ENCODE measurements at places on chromosomes 3 and 15.
A peak's percentile ranks its signal among the peaks of the same experiment; 100 is the strongest.

GRCh38 chr3:129346695-129347457 is 68.2 kb downstream of the HMCES start:
- no peak for DNase-seq

DNA sequence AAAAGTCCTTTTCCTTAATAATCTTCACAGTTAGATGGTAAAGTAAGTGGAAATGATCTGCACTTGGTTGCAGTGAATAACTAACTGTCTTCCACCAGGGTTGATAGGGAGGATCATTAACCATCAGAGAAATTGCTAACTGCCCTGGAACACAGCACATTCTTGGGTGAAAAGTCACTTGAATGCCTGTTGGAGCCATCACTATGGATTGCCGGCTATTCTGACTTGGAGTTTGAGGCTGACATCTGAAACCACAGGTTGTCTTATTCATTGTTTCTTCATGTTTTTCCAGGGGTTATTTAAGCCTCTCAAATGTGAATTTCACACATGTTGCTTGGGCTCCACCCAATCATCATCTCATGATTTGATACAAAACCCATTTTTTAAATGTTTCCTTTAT is 901.4 kb downstream of the MCTP2 start:
- DNase-seq = no peak

GRCh38 chr3:118973050-118973449 is 61.6 kb downstream of the IGSF11 start:
- DNase-seq = no peak

DNA sequence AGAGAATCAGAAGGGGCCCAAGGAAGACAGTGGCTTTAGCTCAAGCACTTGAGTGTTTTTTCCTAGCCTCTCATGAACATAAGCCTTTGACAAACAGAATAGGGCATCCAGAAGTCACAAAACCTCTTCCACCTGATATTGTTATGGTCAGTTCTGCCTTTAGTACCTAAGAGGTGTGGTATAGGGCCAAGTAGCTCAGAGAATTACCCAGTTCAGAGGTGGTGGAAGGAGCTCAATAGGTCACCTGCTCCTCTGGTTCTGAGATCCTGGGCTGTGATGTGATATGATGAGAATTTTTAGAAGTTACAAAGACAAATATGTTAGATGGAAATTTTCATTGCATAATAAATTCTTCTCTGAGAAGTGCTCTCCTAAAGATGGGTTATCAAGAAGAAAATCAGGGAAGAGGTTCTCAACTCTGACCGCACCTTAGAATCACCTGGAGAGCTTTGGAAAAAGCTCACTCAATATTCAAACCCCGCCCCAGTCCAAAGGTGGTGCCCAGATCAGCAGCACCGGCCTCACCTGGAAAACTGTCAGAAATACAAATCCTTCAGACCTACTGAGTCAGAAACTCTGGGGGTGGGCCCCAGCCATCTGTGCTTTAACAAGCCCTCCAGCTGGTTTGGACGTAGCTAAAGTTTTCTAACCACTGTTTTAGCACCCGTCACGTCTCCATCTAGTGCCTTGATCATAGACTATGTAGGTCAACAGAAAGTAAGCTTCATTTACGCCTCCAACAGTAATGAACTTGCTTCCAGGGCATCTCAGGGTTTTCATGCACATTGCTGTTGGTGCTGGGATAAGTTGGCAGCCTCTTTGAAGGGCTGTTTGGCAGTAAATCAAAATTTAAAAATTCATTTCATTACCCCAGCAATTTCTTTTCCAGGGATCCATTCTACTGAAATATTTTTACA is 101.3 kb downstream of the MYH15 start:
- no peak for DNase-seq

- peak; percentile 67 for DNase-seq
These were observed 993 bp upstream of the SIAH2 start for GRCh38 chr3:150763841-150764483.

GRCh38 chr3:153866901-153867300 is 254.3 kb upstream of the ARHGEF26 start:
- DNase-seq = no peak

DNA sequence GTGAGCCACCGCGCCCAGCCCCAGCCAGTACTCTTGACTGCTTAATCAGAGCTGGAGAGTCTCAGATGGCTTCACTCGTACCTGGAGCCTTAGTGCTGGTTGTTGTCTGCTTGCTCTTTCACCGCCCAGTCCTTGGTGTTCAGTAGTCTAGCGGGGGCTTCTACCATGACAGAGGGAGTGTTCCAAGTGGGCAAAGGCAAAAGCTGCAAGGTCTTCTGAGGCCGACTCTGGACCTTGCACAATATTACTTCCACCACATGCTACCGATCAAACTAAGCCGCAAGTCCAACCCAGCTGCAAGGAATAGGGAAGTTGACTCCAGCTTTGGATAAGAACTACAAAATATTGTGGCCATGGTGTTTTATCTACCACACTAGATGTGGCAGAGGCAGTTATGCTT is 6.6 kb downstream of the PARL start:
- no peak for DNase-seq

DNA sequence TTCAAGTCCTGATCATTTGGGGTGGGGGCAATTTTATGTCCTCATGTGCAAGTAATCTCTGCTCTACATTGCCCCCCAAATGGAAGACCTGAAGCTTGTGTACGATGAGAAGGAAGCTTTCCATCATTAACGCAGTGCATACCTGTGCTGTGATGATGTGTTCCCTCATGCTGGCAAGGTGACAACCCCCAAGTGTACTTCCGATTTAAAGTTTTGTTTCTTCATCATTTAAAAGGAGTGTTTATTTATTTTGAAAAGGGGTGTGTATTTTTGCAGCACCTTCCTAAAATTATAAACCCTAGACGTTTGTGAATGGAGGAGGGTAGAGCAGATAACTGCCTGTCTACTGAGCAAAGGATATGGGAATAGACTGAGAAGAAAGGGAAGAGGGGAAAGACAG is 45.3 kb downstream of the C2CD4A start:
- DNase-seq = no peak

GRCh38 chr3:178084938-178085816 is 451.1 kb upstream of the KCNMB2 start:
- no peak for DNase-seq

DNA sequence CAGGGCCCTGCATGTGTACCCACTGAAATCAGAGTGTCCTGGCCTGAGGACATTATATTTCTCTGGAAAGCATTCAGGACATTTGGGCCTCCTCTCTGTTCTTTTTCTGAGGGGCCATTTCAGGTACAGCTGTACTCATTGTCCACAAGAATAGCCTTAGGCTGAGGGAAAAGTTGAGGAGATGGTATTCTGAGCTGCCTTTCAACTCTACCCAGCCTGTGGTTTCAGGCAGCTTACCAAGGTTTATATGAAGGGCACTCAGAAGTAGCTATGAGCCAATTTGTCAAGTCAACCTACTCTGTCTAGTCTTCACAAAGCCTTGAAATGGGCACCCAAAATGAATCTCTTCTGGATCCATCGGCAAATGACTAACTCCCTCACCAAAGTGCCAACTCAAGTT is 9.4 kb downstream of the ATP13A4 start:
- no peak for DNase-seq

DNA sequence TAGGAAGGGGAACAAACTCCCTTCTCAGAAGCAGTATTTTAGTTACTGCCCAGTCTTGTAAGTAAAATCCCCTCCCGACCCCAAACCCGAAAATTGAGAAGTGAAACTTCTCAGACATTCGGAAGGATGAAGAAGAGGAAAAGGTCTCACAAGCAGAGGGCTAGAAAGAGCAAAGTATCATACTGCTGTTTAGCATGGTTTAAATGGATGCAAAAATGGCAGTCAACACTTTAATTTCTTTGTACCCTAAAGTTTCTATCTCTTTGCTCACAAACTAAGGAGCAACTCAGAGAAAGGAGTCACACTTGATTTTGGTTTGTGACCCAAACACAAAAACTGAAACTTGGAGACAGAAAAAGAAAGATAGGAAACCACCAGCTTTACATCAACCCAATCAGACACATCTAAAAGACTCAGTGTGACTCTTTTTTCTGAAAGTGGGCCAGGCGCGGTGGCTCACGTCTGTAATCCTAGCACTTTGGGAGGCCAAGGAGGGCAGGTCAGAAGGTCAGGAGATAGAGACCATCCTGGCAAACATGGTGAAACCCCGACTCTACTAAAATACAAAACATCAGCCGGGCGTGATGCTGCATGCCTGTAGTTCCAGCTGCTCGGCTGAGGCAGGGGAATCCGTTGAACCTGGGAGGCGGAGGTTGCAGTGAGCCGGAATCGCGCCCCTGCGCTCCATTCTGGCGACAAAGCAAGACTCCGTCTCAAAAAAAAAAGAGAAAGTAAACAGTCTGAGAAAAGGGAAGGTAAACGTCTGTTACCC is 63.2 kb upstream of the ATP11B start:
- no peak for DNase-seq

- DNase-seq = no peak
These were observed 514 bp upstream of the FAM174B start for GRCh38 chr15:92656089-92656488.

- DNase-seq = no peak
These were observed 43.8 kb upstream of the CMTM8 start for GRCh38 chr3:32194653-32195052.

DNA sequence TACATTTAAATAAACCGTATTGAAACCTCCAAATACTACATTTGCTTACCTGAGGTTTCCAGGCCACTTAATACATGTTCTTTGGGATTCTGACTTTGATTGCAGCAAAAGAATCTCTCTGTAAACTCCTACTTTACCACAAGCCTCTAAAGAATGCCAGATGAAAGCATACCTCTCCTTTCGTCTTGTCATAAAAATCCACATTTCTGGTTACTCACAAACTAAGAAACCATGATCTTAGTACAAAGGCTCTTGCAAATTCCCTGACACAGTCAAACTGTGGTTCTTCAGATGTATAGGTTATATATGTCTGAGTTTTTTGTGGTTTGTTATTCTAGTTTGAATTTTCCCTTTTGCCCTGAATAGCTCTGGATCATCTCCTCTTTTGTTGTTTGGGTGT is 188.4 kb downstream of the RAP2B start:
- DNase-seq = no peak

DNA sequence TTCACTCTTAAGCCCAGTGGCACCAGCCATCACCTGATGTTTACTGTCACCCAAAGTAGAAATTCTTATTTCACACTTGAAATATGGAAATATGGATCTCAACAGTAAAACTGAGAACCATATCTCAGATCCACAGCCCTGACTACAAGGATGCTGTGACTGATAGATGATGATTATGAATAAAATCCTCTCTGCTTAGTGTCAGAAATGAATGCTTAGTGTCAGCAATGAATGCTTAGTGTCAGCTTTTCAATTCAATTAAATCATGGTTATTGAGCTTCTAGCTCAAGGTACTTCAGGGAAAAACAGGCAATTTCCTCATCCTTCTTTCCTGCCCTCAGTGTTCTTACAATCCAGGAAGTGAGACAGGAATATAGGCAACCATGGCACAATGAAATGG is 392.3 kb downstream of the LSAMP start:
- no peak for DNase-seq
